ENCODE measurements at places on chromosomes 4 and X.

GRCh38 chrX:13649838-13650237 is 3.1 kb upstream of the TCEANC start:
- no peak for DNase-seq

GRCh38 chrX:20056704-20057103 is 60.0 kb downstream of the MAP7D2 start:
- no peak for DNase-seq

GRCh38 chr4:64248186-64248585 is 161.1 kb downstream of the TECRL start:
- DNase-seq = no peak

DNA sequence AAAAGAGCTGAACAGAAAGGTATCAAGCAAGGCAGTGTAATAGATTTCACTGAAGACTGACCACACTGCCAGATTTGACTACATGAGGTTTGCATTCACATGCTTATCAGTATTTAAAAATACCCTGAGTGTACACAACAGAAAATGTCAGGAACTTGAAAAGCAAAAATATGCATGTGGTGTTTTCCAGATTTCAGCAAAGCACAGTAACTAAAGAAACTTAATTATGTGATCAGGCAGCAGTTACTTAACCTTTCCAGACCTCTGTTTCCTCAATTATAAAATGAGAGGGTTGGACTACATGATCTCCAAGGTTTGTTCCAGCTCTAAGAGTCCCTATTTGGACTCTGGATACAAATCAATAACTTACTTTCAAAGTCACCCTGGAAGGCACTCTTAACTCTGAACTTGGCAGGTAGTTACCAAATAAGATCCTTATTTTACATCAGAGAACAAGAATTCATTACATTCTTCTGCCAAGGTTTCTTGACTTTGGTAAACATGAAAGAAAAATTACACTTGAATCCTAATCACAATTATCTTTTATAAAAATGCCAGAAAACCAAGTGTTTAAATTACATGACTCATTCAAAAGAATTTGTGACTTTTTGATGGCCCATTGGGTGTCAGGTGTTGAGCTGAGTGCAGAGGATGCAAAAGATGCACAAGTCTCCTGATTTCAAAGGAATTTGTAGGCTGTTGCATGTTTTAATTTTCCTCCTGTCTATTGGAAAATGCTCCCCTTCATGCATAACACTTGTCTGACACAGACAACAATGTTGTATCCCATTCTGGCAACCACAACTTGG is 241.6 kb downstream of the MGST2 start:
- no peak for DNase-seq

GRCh38 chr4:141102367-141102766 is 30.9 kb downstream of the RNF150 start:
- no peak for DNase-seq

- DNase-seq = no peak
Observed at GRCh38 chr4:23897564-23898109, 7.8 kb upstream of the PPARGC1A start.

DNA sequence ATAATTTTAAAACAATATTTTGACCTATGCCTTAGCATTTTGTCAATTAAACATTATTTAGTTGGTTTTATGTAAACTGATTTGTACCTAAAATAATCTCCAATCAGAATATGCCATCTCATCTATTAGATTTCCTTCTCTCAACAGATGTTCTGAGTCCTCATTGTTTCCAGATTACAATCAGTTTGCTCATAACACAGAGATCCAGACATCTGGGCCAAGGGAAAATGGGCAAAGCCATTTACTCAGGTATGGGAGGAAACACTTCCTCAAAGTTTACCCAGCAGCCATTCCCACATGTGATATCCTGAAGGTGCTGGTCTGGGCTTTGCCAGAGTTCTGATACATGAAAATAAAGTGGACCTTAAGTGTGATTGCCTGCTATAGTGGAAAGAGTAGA is 217.9 kb upstream of the GPC4 start:
- DNase-seq = no peak

DNA sequence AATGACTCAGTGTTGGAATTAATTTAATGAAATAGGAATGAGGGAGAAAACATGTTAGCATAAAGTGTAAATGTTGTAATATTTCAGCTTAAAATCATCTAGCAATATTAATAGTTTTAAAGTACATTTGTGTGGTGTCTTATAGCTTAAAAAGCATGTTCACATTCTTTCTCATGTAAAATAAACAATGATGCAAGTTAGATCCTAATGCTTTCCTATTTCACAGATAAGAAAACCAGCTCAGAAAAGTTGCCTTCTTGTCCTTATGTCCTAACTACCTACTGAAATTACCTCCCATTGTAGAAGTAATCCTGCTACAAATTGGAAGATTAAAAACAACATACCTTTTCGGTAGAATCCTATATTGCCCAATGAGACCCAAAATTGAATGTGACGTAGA is 40.9 kb upstream of the PRDM8 start:
- DNase-seq = no peak

DNA sequence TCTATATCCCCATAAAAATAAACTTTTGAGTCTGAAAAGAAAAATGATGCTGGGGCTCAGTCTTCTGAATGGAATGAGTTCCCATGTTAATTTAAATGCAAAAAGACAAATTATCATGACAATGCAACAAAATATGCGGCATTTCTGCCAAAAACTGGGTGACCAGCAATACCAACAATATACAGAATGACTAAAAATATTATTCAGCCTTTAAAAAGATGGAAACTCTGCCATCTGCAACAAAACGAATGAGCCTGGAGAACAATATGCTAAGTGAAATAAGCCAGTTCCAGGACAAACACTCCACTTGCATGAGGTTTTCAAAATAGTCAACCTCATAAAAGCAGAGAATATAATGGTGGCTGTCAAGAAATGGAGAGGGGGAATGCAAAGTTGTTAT is 558.5 kb downstream of the IL15 start:
- no peak for DNase-seq

DNA sequence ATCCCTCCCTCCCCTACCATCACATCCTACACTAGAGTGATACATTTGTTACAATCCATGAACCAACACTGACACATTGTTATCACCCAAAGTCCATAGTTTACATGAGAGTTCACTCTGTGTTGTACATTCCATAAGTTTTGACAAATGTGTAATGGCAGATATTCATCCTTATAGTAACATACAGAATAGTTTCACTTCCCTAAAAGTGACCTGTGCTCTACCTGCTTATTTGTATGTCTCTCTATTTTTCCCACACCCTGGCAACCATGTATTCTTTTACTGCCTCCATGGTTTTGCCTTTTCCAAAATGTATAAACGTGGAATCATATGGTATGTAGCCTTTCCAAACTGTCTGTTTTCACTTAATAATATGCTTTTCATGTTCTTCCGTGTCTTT is 42.2 kb upstream of the HPGD start:
- DNase-seq = no peak

- DNase-seq = no peak
Observed at GRCh38 chr4:89303814-89304388, 3.7 kb downstream of the GPRIN3 start.

- no peak for DNase-seq
Observed at GRCh38 chrX:31124536-31124935, 52.7 kb upstream of the FTHL17 start.

DNA sequence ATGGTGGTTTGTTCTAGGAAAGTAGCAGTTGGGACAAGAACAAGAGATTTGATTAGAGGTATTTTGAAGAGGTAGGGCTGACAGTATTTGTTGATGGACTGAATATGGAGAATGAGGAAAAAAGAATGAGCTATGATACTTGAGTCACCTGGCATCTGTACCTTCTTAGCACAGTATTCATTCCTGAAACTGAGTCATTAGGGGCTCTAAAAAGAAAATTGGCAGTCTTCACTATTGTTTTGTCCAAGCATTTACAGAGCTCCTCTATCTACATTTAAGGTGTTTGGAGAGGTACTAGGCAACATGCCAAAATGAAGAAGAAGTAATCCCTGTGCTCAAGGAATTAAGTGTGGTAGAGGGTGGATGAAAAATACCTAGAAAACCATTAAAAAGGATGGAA is 165.8 kb downstream of the SHROOM4 start:
- no peak for DNase-seq

DNA sequence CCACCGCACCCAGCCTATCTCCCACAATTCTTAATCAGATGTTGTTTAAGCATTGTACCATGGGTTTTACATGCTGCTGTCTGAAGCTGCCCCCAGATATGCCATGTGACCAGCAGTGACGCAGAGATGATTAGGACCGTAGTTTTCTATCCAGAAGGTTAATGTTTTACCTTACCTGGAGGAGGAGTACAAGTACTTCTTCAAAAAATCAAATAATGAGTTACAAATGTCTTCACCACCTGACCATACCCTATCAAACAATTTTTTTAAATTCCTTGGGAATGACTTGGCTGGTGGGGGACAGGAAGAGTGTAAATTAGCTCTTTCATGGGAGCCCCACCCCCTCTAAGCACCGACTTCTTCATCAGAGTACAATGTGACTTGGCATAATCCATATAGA is 16.2 kb upstream of the SGMS2 start:
- DNase-seq = no peak

DNA sequence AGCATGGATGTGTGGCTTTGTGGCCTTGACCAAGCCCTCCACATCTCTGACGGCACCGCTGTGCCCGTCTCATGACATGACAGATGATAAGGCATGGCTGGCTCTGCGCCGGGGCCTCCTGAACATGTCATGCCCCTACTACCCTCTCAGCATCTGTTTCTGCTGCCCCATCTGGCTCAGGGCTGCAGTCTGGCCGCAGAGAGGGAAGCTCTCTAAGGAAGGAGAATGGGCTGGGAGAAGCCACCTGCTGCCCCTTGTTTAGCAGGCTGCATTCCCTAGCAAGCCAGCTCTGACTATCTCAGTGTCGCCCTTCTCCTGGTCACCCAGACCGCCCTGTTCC is 7.2 kb downstream of the ZNF185 start:
- no peak for DNase-seq

- DNase-seq = no peak
Observed at GRCh38 chrX:39759526-39760224, 338.1 kb downstream of the BCOR start.

GRCh38 chr4:38574559-38575333 is 89.3 kb upstream of the KLF3 start:
- no peak for DNase-seq

GRCh38 chrX:82208975-82209374 is 1007.1 kb downstream of the SH3BGRL start:
- no peak for DNase-seq

GRCh38 chrX:9846631-9847030 is 60.4 kb downstream of the SHROOM2 start:
- DNase-seq = no peak

DNA sequence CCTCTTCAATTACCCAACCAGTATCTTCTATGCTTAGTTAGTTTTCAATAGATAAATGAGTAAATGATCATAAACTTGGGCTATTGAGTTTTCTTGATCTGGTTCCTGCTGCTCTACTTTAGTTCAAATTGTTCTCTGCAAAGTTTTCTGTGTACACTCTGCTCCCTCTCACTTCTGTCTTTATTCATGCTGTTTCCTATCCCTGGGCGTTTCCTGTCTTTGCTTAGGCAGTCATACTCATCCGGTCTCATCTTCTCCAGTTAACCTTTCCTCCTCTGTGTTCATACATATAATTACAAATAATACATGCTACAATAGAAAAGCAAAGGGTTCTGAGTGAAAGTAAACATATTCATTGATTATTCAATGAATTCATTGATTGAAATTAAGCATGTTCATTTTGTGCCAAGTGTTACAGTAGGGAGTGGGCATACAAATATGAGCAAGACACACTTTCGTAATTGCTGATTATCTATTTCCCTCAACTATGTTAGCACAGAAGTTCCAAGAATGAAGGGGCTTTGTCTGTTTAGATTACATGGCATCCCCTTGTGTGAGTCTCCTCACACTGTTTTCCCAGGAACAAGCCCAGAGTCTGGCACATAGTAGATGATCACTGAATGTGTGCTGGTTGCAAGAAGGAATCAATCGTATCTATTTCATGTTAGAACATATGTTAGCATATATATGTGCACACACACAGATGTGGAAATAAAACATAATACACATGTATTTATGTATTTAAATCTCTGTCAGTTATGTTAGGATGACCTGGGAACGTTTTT is 1.1 kb downstream of the RAB39B start:
- no peak for DNase-seq

- no peak for DNase-seq
Observed at GRCh38 chr4:101136373-101137370, 210.7 kb downstream of the PPP3CA start.

Data from activated CD4-positive, alpha-beta T cell treated with anti-CD3 and anti-CD28 coated beads for 48 hours (primary cell).